ENCODE measurements at places on chromosomes 5 and 9. TPM values are rescaled to one million over a fixed set of nuclear protein-coding genes. Genes with fewer than 3 reads are reported as not detected.

DNA sequence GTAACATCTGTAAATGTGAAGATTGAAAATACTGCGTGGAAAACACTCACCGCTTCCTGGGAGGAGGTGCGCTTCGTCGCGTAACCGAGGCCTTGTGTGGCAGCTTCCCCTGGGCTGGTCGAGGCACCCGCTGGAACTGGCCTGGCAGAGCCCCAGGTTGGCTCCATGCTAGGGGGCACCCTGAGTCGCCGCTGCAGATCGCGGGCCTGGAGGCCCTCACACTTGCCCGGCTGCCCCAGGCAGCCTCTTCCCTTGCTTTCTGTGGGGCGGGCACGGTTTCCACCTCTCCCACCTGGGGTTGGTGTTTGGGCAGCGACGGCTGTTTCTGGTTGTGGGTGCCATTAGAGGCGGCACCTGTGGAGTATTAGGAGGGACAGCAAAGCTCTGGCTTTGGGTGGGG lies 852 bp downstream of the ZNF354C start:
- DNase-seq = no peak

DNA sequence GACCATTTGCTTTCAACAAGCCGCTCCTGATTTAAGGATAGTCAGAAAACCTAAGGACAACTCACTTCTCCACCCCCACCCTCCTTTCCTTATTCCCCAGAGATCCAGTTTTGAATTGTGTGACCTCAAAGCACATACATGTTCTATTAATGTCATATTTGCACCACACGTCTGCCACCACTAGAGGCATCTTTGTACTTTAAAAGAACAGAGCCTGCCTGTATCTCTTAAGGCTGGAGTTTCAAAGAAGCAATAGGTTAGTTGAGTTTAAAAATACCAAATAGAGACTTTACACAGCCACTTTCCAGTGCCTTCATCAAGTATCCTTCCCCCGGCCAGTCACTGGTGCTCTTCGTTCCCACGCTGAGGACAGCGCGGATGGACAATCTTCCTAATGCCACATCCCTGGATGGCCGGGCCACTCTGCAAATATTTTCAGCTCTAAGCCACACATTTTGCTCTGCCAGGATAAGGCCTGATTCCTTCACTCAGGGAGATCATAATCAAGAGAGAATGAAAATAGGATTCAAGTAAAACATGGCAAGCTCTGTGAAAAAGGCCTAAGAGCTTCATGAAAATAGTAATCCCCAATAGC lies 146.3 kb downstream of the SNCAIP start:
- no peak for DNase-seq

GRCh38 chr5:116750631-116751580 lies 176.3 kb upstream of the SEMA6A start:
- no peak for DNase-seq

DNA sequence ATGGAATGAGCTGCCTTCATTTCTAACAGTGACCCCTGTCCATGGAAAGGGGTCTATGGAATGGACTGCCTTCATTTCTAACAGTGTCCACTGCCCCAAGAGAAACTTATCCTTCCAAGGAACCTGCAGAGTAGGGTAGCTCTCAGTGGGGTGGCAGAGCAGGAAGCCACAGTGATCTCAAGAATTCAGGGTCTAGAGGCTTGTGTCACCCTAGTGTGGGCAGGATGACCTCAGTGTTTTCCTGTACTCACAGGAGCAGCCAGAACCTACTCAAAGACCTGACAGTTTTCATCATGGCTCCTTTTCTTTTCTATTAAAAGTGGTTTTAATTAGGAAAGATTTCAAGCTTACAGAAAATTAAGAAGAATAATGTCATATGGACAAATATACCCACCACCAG lies 27.5 kb downstream of the SEC61B start:
- DNase-seq = no peak

GRCh38 chr5:133779828-133780475 lies 167.6 kb upstream of the FSTL4 start:
- no peak for DNase-seq

- no peak for DNase-seq
These were observed 8.9 kb upstream of the ZNF483 start for GRCh38 chr9:111516061-111516465.

- no peak for DNase-seq
These were observed 800.7 kb upstream of the CTNND2 start for GRCh38 chr5:12704955-12705354.

GRCh38 chr5:104171958-104172690 lies 609.5 kb upstream of the NUDT12 start:
- DNase-seq = no peak

DNA sequence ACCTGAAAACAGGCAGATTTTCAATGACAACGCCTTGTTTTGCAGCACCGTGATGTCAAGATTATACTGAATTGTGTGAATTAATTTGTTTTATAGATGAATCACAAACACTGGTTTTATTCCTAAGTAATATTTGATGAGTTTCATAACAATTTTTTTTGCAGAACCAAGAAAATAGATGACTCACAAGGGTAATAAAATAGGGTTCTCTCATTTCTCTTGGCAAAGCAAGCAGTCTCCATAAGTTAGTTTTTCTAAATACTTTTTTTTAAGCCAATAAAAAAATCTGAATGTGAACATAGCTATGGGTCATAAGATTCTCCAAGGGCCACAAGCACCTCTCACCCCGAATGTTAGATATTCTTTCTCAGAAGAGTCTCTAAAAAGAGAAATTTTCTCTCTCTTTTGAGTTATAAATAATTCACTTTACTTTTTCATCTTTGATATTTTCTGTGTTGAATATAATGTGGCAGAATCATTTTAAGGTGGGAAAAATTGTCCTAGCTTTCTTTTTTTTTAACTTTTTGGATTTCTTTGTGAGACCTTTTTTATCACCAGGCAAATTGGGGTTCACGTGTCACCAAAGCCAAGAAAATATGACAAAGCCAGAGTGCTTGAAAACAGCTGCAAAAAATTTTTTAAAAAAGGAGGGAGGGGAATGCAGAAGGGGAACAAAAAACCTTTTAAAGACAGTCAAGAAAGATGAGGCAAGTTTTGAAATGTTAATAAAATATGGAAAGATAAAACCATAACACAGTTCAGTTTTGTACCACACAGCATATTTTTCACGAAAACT lies 174.6 kb upstream of the DAPK1 start:
- DNase-seq = no peak

- DNase-seq = no peak
These were observed 30.8 kb downstream of the IL7R start for GRCh38 chr5:35887321-35888100.

GRCh38 chr5:150358261-150359095 lies 981 bp downstream of the TCOF1 start:
- no peak for DNase-seq

GRCh38 chr9:135087899-135088347 lies 455 bp downstream of the OLFM1 start:
- DNase-seq = peak; percentile 24

DNA sequence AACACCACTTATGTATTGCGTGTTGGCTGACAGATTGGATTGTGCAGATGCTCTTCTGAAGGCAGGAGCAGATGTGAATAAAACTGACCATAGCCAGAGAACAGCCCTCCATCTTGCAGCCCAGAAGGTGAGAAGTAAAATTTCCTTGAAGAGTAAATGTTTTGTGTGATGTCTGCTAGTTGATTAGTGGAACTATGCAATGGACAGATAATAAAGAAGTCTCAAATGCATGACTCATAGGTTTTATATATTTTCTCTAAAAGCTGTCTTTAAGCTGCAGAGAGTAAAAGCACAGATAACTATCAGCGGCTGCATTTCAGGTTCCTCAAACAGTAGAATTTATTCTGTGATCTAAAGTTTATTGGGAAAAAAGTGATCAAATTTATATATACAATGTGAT lies 27.4 kb downstream of the INVS start:
- DNase-seq = no peak

GRCh38 chr5:89908876-89909275 lies 500.7 kb downstream of the CETN3 start:
- DNase-seq = no peak

DNA sequence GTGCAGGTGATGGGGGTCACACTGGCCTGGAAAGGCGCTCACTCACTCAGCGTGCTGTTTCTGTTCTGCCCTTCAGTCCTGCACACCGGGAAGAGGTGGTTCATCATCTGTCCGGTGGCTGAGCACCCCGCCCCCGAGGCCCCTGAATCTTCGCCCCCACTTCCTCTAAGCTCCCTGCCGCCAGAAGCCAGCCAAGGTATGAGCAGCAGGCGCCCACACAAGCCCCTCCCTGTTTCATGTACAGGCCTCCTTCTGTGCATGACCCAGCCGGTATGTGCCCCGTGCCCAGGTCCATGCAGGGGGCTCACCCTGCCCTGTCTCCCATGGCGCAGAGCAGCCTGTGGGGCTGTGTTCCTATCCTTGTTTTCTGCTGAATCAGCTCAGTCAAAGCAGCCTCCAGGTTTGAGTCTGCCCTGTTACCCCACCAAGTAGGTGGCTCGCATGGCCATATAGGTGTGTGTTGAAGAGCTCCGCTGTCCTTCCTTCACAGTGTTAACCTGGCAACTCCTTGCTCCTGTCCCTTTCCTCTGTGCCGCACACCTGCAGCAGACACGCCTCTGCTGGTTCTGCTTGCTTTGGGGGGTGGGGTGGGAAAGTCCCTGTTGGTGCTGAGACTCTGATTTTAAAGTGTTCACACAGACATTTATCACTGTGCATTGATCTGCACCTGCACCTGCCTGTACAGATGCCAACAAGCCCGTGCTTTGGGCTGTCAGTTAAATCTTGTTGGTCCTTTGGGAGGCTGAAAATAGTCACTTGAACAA lies 84.8 kb downstream of the WNK2 start:
- peak; percentile 76 for DNase-seq

- no peak for DNase-seq
These were observed 48.6 kb downstream of the CYSTM1 start for GRCh38 chr5:140223567-140223966.

GRCh38 chr9:136847088-136847825 lies 2.0 kb upstream of the PHPT1 start:
- DNase-seq = peak; percentile 86

- peak; percentile 17 for DNase-seq
These were observed 26.3 kb downstream of the CNTFR start for GRCh38 chr9:34563262-34563661.

DNA sequence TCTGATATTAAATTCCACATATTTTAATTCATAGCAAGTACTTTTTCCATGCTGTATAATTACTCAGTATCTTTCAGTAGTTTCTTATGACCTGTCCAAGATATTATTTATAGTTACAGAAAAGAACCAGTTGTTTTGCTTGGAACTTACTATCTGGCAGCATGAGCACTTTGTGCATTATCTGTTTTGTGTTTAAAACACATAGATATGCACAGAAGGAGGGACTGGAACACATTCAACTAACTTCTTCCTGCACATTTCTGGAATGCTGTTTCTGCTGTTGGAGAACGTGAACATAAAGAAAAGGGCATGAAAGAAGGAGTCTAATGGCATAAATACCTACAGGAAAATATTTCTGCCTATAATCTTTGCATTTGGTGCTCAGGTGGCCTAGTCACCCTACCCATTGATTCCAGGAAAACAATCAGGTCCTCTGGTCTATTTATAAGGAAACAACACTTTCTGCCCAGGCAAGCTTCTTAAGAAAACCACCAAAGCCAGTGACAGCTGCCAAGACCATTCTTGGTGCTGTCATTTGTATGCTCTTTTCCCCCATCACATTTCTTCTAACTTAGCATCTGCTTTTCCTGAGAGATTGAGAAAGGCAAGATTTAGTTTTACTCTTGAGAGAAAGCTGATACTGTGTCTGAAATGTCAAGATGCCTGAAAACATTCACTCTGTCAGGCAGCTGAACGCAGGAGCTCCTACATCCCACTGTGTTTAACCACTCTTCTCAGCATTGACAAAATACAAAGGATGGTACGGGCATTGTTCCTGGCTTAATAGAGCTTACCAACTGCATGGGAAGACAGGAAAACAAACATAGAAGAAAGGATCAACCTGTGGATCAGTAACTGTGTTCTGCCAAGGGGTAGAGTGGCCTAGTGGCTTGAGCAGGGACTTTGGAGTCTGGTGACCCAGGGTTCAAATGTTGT lies 40.3 kb downstream of the RAB3C start:
- no peak for DNase-seq

DNA sequence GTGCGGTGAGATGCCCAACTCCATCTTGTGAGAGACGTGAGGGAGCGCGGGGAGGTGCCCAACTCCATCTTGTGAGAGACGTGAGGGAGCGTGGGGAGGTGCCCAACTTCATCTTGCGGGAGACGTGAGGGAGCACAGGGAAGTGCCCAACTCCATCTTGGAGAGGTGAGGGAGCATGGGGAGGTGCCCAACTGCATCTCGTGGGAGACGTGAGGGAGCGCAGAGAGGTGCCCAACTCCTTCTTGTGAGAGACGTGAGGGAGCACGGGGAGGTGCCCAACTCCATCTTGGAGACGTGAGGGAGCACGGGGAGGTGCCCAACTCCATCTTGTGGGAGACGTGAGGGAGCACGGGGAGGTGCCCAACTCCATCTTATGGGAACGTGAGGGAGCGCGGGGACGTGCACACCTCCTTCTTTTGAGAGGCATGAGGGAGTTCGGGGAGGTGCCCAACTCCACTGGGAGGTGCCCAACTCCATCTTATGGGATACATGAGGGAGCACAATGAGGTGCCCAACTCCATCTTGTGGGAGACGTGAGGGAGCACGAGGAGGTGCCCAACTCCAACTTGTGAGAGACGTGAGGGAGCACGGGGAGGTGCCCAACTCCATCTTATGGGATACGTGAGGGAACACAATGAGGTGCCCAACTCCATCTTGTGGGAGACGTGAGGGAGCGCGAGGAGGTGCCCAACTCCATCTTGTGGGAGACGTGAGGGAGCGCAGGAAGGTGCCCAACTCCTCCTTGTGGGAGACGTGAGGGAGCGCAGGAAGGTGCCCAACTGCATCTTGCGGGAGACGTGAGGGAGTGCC lies 235.4 kb downstream of the CACNA1B start:
- DNase-seq = no peak

- no peak for DNase-seq
These were observed 112.5 kb downstream of the SLC25A46 start for GRCh38 chr5:110851357-110851756.

DNA sequence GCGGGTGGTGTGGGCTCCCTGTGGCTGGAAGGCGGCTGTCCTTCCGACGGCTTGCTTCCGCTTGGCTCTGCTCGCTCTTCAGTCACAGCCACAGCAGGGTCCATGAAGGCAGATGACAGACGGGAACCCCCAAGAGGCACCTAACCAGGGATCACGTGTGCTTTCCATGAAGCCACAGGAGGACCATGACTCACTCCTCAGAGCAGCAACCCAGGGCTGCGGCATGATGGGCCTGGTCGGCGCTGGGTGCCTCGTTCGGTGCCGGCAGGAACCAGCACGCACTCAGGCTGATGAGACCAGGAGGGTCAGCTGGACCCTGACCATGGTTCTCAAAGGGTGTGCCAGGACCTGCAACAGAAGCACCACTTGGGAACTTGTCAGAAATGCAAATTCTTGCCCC lies 32.8 kb upstream of the MED10 start:
- no peak for DNase-seq

GRCh38 chr5:32308946-32309345 lies 3.8 kb downstream of the MTMR12 start:
- DNase-seq = no peak

Gene EGFL7
- 15.9 TPM for total RNA-seq

Gene ANKRD34B
- not detected for total RNA-seq

Gene FBLL1
- 0.76 TPM for total RNA-seq

Gene AGTPBP1
- total RNA-seq = 11.7 TPM

Gene IGFBPL1
- total RNA-seq = 0.38 TPM

Gene FCHO2
- total RNA-seq = 57.6 TPM

Gene JAKMIP2
- total RNA-seq = 0.90 TPM

Gene NINJ1
- 23.2 TPM for total RNA-seq

Gene GGTA1
- total RNA-seq = 3.2 TPM

Gene NR2F1
- 9.1 TPM for total RNA-seq

Gene ARHGEF39
- total RNA-seq = 10.3 TPM

Gene OBP2B
- total RNA-seq = not detected
